Stimulated activated CD4-positive, alpha-beta T cell treated with anti-CD3 and anti-CD28 coated beads, Interleukin-15, amount 100 ng/mL, for 1 hour (primary cell): ENCODE measurements at places on chromosomes 5 and 9.

DNA sequence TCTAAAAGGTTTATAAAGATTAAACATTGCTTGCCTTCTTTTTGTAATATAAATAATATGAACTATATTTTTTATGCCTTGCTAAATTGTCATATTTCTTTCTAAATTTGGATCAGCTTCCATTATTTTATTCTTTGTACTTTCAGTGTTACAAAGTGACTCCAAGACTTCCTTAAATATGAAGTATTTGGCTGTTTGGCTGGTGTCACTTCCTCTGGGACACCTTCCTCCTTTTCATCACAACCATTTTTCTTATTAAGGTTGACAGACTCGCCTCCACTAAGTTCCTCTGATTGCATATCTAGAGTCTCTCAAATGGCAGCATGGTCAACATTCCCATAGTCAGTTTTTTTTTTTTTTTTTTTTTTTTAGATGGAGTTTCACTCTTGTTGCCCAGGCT is 73.8 kb upstream of the SLC1A1 start:
- DNase-seq, result no peak

DNA sequence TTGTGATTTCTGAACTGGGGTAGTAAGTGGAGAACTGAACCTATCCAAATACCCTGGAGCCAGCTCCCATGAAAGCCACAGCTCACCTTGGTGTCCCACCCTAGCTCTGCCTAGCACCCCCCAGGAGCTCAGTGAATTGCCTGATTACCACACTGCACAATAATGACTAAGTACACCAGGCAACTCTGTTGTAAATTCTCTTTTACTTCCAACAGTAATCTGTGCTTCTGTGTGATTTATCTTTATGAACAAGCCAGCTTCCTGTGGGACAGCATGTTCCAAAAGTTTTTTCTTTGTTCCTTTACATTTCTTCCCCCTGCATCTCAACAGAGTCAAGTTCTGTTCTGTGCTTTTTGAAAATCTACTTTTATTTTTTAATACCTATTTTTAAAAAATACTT is 22.1 kb upstream of the GRPEL2 start:
- no peak for DNase-seq

DNA sequence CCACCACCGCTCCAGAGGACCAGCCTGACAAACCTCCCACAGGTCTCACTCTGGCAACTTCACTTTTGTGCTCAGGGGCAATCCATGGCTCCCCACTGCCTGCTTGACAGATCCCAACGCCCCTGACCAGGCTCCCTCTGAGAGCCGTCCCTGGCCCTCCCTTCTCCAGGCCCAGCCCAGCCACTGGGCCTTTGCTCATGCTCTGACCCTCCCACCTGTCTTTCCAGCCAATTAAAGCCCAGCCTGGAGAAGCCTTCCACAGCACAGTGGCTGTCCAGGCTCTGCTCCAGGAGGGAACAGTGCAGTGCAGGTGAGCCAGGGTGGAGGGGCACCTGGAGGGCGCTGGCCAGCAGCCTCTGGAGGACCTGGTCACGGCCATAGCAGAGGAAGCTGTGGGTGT is 3.3 kb downstream of the ENTPD2 start:
- DNase-seq, result no peak

- DNase-seq, result peak; percentile 78
These were observed at the start of gene RACK1 for GRCh38 chr5:181243564-181244343. Gene RACK1 (minus strand): TSS chr5:181243906. CDS start chr5:181243800, 106 bp downstream.

- DNase-seq, result no peak
These were observed 33.5 kb upstream of the F2R start for GRCh38 chr5:76682387-76682786.

- no peak for DNase-seq
These were observed 338.5 kb downstream of the CETN3 start for GRCh38 chr5:90071066-90071465.

DNA sequence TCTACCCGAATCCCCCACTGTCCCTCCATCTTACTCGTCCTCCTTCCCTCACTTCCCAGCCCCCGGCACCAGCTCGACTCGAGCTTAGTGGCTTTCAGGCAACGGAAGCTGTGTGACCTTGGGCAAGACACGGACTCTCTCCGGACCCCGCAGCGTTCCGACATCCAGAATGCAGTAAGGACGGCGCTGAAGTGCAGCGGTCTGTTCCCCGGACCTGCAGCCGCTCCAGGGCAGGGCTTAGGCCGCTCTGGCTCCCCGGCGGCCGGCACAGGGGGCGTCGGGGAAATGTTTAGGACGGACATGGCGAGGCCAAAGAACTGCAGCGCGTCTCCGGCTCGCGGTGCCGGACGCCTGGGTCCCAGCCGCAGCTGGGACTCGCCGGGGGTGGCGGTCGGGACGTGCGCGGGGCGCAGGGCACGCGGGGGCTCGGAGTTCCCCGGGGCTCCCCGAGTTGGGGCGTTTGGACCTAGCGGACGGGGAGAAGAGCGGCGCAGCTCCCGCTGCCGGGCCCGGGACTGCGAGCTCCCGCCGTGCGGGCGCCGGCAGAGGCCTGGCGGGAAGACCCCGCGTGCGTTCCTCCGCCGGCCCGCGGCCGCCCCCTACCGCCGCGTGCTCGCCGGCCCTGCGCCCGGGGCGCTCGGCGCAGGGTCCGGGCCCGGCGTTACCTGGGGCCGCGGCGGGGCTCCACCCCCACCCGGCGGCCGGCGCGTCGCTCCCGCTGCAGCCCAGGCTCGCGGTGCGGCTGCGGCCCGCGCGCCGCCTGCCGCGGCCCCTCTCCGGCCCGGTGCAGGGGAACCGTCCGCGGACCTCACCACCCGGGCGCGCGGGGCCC is 5.6 kb upstream of the RNF44 start:
- no peak for DNase-seq

- no peak for DNase-seq
These were observed 349.1 kb downstream of the CTNND2 start for GRCh38 chr5:11555171-11555570.

DNA sequence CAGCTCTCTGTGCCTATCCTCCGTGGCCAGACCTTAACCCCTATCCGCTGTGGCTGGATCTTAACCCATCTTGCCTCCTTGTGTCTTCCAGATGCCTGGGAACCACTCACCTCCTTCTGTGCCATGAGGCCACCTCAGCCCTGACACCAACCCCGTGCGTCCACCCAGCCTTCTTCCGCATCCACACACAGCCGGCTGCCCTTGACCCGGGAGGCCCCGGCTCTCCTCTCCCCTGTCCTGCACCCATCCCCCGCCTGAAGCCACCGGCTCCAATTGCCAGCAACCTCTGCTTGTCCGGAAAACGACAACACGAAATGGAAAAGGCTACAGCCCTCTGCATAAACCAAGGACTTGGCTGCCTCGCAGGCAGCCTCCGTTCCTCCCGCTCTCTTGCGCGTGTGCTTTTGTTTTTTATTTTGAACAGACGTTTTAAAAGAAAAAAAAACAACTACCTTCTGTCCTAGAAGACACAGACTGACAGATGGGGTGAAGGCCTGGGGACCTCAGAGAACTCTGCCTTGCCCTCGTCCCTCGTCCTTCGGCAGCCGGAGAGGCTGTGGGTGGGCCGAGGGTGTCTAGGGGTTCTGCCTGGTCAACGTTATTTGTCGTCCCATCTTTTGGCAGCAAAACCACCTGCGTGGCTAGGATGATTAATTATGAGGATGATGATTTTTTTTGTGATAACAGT is 32.5 kb upstream of the HMCN2 start:
- DNase-seq, result no peak

GRCh38 chr9:96031366-96031824 is 155.9 kb downstream of the ERCC6L2 start:
- no peak for DNase-seq

DNA sequence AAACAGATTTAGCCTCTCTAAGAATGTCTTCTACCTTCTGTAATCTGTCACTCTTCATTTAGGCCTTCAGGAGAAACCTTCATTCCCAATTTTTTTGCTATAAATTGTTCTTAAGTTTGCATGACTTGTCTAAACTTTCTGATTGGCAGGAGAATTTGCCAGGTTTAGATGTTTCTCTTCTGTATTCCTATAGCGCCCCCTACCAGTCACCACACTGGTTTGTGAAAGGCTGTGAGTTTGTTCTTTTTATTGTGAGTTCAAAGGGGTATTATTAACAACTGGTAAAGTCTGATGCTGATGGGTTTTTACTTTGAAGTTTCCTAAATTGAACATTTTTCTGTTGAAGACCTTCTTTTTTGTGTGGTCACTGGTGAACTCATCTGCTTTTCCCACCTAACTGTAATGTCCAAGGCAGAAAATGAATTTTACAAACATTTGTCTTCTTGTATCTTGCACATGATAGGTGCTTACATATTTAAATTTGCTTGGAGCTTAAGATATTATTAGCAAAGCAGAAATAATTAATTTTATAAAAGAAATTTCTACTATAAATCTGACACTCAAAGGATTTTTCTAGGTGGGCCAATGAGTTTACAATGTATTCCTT is 18.4 kb upstream of the F2RL2 start:
- peak; percentile 8 for DNase-seq

DNA sequence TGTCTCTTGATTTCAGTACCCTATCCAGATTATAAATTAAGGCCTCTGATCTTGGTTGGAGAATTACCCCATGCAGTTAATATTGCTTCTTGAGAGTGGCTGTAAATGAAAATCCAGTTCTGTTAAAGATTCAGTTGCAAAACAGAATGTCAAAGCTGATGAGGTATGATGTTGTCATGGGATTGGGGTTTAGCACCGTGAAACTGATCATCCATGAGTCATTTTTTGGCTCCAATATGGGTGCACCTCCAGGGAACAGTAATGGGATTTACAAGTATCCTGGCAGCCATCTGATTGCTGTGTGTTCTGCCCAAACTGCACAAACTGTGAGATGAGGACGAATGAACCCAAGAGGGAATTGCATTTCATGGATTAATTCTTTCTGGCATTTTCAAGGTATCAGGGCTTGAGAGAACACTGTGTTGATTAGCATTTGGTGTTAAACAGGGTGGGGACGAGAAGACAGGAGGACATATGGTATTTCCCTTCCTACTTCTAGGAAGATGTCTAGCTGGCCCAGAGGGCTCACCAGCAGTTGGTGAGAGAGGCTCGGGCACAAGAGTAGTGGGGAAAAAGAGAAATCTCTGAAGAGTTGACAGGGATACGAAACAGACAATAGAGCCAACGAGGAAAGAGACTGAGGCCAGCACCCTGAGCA is 214.7 kb downstream of the GAS1 start:
- DNase-seq, result no peak

DNA sequence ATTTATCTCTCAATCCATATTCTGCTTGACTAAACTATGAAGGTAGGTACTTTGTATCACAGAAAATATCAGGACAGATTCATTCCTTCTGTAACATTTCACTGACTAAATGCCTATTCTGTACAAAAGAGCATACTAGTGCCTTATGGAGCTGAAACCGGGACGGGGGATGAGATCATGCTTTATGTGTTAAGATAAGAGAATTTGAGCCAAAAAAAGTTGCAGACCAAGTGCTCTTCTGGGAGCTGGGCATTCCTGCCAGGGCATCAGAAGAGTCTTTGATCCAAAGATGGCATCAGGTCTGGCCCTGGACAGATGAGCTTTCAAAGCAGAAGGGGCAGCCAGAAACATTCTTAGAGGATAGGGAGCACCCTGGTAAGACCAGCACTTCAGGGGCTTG is 27.5 kb upstream of the GLIPR2 start:
- DNase-seq, result no peak

DNA sequence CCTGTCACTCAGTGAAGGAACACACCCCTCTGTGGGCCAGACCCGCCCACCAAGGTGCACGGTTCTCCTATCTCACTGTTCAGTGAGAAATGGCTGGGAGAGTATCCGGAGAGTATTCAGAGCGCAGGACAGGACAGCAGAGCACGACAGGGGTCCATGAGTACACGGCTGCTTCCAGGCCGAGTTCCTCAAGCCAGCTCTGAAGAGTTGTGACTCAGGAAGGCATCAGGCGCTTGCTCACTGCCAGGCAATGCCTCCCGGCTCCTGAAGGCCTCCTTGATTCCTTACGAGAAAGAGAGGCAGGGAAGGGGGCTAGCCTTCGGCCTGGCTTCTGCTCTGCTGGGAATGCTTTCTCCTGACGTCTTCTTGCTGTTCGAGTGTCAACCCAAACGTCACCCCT is 132.1 kb upstream of the PPP1R26 start:
- DNase-seq, result no peak

- DNase-seq, result no peak
These were observed 78.2 kb downstream of the ATP10B start for GRCh38 chr5:160773646-160774410.

DNA sequence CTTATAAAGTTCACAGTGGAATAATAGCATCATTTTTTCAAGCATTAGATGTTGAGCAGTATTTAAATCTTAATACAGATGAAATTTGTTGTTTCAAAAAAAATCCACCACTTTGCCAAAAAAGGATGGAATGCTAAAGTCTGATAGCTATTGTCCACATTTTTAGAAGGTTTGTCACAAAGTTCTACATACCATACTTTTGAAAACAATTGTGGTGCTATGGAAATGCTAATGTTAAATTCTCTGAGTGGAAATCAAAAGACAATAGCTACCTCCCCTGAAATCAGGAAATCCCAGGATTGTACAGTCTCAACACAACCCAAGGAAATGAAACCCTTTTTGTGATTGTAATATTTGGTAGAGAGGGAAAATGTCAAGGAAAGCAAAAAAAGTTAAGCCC is 19.3 kb upstream of the GRAMD2B start:
- DNase-seq, result no peak

- DNase-seq, result no peak
These were observed 40.3 kb upstream of the NSMF start for GRCh38 chr9:137499416-137499815.

DNA sequence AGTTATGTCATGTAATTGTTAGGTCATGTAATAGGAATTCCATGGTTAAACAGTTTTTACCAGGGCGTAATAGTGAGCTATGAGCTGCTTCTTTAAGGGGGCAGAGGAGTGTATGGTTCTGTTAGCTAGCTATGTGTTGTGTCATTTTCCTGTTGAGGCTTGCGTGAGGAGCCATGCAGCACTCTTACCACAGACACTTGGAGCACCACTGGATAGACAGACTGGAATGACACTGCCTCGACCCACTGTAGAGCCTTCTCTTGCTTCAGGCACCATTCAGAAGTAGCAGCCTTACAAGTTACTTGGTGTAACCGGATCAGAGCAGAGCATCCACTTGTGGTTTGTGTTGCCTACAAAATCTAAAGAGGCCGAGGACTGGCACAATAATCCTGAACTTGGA is 28.3 kb upstream of the STOM start:
- no peak for DNase-seq

DNA sequence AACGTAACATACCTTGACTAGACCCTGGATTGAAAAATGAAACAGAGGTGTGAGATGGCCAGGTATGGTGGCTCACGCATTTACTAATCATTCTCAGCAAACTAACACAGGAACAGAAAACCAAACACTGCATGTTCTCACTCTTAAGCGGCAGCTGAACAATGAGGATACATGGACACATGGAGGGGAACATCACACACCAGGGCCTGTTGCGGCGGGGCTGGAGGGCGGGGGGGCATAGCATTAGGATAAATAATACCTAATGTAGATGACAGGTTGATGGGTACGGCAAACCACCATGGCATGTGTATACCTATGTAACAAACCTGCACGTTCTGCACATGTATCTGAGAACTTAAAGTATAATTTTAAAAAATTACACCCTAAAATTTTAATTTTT is 15.9 kb downstream of the RAPGEF6 start:
- no peak for DNase-seq

GRCh38 chr5:144142139-144142823 is 28.2 kb downstream of the YIPF5 start:
- DNase-seq, result no peak
